ENCODE measurements at places on chromosomes 4 and X.

GRCh38 chrX:97039363-97040029 lies 155.8 kb downstream of the RPA4 start:
- DNase-seq = peak; percentile 38

- no peak for DNase-seq
These were observed 19.2 kb downstream of the SH3RF1 start for GRCh38 chr4:169251291-169252235.

- no peak for DNase-seq
These were observed 110.8 kb upstream of the PACRGL start for GRCh38 chr4:20589436-20589835.

GRCh38 chr4:103193457-103193856 lies 4.7 kb downstream of the CENPE start:
- no peak for DNase-seq

DNA sequence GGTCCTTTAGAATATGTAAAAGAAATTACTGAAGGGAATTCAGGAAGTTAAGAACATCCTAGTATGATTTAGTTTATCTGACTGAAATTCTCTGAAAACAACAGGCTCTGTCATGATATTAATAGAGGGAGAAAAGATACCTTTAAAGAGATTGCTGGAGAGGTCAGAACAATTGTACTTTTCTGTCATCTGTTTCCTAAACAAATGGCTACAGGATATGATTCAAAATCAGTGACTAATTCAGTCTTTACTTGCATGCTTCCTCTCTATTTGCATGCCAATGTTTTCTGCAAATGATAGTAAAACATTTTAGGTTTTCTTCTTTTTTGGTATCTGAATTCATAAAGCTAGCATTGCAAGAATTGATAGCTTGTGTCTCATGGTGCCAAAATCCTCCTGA lies 616.7 kb upstream of the PCDH7 start:
- no peak for DNase-seq

GRCh38 chr4:101183221-101183620 lies 164.1 kb downstream of the PPP3CA start:
- no peak for DNase-seq

DNA sequence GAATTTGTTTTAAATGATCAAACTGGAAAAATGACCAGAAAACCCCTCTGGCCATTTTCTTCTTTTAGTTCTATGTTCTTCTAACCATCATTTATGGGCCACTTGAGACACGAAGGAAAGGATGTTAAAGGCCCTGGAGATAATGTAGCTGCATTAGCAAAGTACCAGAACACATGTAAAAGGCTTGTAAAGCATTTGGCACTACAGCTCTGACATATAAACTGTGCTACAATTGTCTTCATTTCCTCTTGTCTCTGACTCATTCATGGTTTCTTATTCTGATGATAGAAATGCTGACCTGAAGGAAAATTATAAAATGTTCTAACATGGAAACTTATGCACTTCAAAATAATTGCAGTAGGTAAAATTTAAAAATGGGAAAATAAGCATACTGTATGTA lies 388.7 kb downstream of the FAT4 start:
- DNase-seq = no peak

GRCh38 chrX:133265331-133265730 lies 47.2 kb upstream of the TFDP3 start:
- DNase-seq = no peak

DNA sequence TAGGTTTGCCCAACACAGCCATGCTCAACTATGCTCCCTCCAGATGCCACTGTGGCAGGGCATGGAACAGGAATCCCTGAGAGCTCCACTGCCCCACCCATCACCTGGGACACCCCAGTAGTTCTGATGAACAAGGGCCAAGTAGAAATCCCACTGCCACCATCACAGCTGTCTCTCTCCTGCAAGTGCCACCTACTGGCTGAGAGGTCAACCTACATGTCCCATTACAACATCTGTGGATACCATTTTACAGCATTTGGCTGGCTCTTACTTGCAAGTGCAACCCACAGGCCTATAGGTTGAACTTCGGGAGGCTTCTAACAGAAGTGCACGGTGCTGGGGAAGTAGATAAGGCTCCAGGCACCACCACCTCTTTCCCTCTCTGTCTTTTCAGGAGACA lies 142.5 kb downstream of the CXXC4 start:
- no peak for DNase-seq

GRCh38 chrX:47631676-47632075 lies 1.9 kb upstream of the CFP start:
- no peak for DNase-seq

DNA sequence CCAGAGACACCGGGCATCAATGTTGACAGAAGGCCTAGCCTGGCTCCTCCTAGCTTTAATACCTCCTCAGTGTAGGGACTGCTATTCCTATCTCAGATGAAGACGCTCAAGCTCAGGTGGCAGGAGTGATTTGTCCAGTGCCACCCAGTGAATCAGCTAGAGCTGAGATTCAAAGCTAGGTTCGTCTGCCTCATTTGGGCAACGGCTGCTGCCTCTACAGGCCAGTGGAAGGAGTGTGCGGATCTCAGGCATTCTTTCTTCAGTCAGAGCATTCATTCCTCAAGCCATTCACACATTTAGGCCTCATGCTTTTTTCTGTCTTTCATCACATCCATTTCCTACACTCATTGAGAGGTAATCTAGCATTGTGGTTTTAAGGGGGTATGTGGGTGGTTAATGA lies 7.3 kb downstream of the TSR2 start:
- DNase-seq = no peak

DNA sequence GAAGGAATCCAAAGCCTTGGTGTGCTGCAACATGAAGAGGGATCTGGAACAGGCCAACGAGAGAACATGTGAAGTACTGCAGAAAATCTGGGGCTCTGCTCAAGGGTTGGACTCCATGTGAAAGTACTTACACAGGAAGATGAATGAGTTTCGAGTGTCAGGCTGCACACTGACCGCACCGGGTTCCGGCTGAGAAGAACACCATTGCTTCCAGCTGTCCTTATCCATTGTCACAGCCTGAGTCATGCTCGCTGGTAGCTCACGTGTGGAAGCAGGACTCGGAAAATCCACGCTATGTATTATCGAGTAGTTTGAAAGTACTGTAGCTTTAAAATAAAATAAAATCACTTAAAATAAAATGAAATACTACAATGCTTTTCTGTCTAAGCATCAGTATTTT lies 50.4 kb upstream of the TBL1X start:
- DNase-seq = no peak

GRCh38 chrX:151975228-151975593 lies 735 bp upstream of the GABRE start:
- DNase-seq = no peak

GRCh38 chrX:69107747-69108401 lies 57.4 kb downstream of the PJA1 start:
- DNase-seq = no peak

- DNase-seq = no peak
These were observed 1820.1 kb upstream of the TENM3 start for GRCh38 chr4:180422989-180423711.
